Germinal center (tissue), 1 donor: ENCODE measurements at places on chromosomes 7 and 10.

- DNase-seq: no peak
Observed at GRCh38 chr7:108057951-108058481, 55.1 kb upstream of the LAMB1 start.

DNA sequence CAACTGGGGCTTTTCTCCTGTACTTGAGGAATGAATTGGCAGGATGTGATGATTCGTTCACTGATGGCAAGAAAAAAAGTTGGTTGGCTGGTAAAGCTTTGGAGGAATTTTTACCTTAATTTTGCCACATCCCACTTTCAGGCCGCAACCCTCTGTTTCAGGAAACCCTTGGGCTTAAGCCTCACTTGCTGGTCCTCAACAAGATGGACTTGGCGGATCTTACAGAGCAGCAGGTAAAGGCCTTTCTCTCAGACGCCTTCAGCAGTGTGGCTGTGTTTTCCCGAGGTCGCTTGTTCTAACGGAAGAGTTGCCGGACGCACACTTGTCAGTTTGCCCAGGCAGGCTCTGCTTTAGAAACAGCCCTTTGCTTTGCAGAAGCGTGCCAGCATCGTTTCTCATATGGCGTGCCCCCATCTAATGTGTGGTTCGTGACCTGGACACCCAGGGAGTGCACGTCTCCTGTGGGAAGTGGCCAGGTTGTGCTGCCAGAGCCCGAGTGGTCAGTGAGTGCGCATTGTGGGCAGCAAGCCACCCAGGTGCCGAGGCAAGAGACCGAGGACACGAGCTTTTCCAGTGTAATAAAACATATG is 2.2 kb downstream of the MTG1 start:
- DNase-seq: no peak

DNA sequence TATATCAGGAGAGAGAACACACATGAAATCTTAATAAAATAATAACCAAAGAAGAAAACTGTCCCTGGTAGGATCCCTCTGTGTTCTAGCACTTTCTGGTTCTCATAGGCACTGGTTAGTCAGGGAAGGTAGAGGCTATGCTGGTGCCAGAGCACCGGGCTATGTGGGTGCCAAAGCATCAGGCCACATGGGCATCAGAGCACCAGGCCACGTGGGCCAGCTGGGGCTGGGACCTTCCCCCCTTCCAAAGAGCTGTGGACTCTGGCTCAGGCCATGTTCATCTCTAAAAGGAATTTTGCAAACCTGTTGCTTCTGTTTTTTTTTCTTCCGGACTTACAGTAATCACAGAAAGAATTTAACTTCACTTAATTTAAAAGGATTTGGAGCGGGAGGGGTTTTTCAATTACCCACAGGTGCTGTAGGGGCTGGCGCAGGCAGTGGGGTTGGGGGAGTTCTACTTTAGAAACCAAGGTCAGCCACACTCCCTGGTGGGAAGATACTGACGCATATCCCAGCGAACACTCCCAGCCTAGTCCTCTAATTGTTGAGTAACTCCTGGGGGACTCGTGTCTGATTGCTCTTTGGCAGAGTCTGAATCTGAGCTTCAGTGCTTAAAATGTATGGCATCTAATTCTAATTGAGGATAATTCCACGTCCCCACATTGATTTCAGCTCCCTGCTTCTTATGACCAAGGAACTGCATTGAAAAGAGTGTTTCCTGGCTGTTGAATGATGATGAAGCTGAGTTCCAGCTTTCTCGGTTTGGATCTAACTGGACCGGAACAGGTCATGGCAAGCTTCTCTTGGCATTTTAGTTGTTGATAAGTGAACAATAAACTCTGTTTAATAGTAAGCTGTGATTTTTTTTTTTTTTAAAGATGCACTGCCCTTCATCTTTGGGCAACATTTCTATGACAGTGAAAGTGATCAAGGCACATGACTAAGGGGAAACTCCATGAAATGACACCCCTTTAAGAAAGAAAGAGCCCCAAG is 110.7 kb upstream of the FZD8 start:
- no peak for DNase-seq

GRCh38 chr10:96225119-96225518 is 46.2 kb downstream of the BLNK start:
- DNase-seq: no peak

DNA sequence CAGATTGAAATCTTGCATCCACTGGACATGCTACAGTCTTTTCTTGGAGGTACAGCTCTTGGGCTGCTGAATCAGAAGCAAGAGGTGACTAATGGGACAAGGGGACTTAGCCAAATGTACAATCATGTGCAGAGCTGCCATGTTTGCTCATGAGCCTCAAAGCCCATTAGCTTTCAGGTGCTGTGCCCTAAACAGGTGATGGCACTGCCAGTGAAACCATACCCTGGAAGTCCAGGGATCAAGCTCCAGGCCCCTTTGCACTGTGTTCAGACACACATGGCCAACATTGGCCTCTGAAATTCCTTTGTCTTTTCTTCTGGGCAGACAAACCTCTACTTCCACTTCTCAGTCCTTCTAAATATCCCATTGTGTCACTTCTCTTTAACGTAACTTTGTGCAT is 328.2 kb downstream of the GRID1 start:
- DNase-seq: no peak

- DNase-seq: no peak
Observed at GRCh38 chr10:50651808-50652207, 28.1 kb upstream of the SGMS1 start.

DNA sequence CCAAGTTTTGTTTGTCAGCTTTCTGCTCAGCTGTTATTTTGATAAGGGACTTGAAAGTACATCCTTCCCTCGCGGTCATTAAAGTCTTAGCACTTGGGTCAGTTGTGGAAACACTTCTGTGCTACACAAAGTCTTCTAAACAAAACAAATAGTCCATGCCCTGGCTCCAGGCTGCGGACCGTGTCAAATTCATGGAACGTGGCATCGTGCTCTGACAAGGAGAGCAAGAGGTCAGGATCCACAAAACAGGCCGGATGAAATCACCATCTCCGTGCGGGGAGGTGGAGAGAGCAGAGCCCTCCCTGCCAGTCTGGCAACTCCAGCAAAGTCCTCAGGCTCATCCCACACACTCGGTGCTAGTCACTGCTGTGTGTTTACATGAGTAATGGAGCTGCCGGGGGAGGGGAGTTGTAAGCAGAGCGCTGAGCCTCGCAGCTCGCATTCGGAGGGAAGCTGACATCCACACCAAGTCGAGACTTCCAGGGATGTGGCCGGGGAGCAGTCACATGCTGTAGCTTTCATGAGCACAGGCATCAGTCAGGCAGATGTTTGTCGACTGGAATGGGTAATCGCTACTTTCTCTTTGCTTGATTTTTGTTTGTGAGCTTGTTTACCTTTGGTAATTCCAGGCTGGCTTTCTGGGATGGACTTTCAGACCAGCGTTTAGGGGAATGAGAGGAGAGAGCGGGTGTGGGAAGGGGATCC is 147.6 kb downstream of the ARID5B start:
- DNase-seq: no peak

DNA sequence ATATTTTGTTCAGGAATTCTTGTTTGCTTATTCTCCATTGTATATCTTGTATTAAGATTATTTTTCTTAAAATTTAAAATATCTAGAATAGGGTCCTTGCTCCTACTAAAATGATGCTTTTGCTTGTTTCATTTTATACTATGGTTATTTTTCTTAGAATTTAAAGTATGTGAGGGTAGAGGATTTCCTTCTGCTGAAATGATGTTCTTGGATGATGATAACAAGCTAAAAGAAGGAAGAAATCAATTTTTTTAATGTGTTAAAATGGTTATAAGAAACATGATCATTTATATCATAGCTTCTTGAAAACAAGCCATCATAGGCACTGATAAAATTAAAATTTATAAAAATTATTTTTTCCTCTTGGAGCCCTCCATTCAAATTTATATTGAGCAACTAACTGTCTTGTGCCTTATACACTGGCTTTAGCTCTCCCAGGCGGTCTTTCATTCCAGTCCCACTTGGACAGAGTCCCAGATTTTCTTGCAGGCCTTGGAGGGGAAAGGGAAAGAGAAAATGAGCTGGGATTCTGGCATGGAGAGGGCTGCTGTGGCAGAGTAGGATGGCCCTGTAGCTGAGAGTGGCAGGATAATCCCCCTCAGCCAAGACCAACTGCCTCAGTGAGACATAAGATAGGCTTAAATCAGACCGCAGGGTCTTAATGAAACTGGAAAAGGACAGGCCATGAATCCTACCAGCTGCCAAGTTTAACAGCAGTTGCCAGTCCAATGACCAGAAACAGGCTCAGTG is 60.2 kb downstream of the DNAJB9 start:
- DNase-seq: no peak

DNA sequence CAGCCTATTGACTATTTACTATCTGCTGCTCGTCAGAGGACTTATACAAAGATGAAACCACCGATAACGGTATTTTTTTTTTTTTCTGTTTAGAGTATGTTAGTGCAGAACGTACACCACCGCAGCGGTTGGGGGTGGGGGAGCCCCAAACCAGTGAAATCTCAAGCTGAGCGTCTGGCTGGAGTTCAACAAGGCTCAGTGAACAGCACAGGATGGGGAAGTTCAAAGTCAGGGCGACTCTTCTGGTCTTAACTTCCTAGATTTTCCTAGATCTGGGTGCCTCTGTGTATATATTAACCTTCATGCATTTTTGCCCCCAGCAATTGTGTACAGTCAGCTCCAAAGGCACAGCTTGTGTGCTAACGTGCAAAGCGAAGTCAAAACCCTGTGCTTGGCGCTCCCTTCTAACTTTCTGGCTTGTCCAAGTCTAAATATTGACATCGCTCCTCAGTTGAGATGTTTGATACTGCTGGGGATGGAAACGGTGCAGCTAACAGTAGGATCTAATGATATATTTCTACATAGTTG is 1.1 kb downstream of the RHOBTB1 start:
- DNase-seq: no peak

- no peak for DNase-seq
Observed at GRCh38 chr7:137316648-137317353, 26.7 kb downstream of the PTN start.

DNA sequence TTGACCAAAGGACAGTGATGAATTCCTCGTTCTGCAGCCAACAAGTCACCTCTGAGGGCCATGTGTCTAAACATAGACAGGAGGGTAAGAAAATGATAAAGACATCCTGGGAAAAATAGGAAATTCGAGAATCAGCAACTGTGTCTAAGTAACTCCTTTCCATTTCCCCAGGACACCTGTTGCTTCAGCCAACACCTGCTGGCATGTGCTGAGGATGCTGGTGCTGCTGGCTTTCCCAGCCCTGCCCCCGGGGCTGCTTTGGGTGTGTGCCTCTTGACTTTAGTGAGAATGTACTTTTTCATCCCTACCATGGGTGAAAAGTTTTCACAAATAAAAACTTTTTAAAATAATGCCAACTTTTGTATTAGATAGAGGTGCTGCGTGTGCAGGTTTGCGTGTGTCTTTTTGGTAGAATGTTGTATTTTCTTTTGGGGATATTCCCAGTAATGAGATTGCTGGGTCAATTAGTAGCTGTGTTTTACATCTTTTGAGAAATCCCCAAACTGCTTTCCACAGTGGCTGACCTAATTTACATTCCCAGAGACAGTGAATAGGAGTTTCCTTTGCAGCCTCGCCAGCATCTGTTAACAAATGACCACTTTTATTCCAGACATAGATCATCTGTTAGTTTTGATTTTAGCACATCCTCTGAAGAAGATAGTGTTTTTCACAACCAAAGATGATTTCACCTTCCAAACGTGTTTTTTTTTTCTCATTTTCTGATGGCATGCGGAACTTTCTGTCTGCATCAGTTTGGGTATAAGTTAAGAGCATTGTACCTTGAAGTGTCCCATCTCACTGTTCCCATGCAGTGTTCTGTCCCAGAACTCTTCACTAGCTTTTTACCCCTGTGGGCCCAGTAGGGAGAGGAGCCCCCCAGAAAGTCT is 104.2 kb upstream of the ACBD5 start:
- DNase-seq: no peak

- DNase-seq: no peak
Observed at GRCh38 chr7:125112850-125113249, 183.2 kb upstream of the POT1 start.

- no peak for DNase-seq
Observed at GRCh38 chr7:112547916-112548315, 67.1 kb downstream of the LSMEM1 start.

- no peak for DNase-seq
Observed at GRCh38 chr10:132504501-132505272, 32.9 kb upstream of the INPP5A start.

DNA sequence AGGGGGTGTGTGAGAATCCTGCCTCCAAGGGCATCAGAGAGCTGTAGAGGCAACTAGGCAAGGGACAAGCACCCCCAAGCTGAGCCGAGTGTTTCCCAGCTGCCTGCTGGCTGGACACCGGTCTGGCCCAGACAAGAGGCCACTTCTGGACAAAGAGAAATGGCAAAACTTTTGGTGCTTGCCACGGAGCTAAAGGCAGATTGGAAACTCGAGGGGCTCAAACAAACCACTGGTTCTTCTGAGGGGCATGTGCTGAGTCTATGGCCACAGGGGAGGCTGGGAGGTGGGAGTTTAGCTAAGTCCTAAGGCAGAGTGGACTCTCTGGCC is 66.5 kb upstream of the INPP5A start:
- DNase-seq: no peak

- DNase-seq: no peak
Observed at GRCh38 chr7:81672872-81673271, 97.0 kb downstream of the HGF start.

DNA sequence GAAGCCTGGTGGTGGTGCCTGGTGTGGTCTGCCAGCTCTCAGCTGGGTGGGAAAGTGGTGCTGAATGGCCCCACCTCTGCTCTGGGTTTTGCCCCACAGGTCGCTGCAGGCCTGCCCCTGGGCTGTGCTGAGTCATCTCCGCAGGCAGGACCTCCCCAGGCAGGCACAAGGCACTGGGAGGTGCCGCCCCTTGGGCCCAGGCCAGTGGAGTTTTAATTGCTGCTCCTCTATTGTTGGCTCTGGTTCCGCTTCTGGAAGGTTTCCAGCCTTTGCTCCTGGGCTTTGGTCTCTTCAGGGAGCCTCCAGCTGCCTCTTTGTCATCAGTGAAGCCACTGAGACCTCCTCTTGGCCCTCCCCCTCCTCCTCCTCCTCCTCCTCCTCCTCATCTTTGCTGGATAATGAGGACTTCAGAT is 180.3 kb upstream of the GRB10 start:
- no peak for DNase-seq

GRCh38 chr7:45704683-45705016 is 130.5 kb downstream of the ADCY1 start:
- no peak for DNase-seq

DNA sequence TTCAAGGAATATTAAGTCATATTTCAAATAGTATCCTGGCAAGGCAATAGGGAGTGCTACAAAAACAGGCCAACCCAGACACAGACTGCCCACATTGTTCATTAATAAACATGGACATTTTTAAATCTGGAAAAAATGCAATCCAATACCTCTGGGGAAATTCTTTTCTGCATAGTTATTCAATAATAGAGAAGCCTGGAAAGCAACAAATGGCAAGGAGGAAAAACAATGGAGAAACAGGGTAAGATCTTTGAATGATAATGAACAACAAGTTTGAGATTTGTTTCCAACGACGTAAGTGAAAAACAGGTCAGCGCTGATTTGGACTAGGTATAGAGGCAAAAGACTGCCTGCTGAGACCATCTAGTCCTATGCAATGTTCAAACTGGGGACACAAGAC is 44.7 kb upstream of the ZNF800 start:
- DNase-seq: no peak

- no peak for DNase-seq
Observed at GRCh38 chr10:120406376-120406775, 50.7 kb upstream of the PLPP4 start.
